ENCODE measurements at places on chromosomes 4 and X.

DNA sequence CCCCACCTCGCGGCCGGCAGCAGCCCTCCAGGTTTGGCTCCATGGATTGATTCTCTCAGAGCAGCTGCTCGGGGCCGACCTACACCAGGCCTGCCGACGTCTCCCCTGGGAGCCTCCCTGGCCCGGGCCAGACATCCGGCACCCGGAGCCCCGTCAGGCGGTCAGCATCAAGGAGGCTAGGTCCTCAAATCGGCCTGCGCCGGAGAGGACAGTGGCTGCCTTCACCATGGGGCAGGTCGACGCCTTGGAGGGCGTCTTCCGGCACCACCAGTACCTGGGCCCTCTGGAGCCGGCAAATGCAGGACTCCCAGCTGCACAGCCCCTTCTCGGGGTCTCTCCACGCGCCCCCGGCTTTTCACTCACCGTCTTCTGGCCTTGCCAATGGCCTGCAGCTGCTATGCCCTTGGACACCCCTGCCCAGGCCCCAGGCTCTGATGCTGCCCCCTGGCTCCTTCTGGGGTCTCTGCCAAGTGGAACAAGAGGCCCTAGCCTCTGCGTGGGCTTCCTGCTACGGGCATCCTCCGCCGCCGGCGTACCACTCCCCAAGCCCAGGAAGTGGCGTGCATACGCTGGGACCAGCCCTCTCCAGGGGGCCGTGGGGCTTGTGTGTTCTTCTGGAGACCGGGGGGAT is 341.8 kb downstream of the MAGEB5 start:
- DNase-seq, result no peak

GRCh38 chrX:123943074-123943473 is 18.4 kb upstream of the STAG2 start:
- no peak for DNase-seq

- DNase-seq, result no peak
These were observed 279.1 kb downstream of the ANK2 start for GRCh38 chr4:113328514-113328913.

GRCh38 chr4:145709843-145710242 is 29.9 kb downstream of the C4orf51 start:
- DNase-seq, result no peak

GRCh38 chr4:931194-931959 is 739 bp downstream of the GAK start:
- DNase-seq, result no peak

DNA sequence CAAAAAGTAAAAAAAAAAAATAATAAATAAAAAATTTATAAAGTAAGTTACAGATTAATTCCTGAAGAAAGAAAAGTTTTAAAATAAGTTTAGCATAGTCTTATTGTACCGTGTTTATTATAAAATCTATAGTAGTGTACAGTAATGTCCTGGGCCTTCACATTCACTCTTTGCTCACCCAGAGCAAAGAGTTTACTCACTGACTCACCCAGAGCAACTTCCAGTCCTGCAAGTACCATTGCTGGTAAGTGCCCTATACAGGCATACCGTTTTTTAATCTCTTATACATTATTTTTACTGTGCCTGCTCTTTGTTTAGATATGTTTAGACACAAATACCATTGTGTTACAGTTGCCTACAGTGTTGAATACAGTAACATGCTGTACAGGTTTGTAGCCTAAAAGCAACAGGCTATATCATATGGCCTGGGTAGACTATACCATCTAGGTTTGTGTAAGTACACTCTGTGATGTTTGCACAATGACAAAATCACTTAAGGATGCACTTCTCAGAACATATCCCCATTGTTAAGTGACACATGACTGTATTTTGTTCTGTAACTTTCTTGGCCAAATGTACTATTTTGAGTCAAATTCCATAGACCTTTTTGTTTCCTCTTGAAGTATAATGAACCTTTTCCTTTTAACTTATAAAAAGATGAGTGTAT is 199.0 kb upstream of the NUDT6 start:
- no peak for DNase-seq

GRCh38 chr4:28600958-28601357 is 1740.3 kb downstream of the STIM2 start:
- DNase-seq, result no peak

GRCh38 chr4:141283563-141283962 is 62.9 kb downstream of the ZNF330 start:
- DNase-seq, result no peak

DNA sequence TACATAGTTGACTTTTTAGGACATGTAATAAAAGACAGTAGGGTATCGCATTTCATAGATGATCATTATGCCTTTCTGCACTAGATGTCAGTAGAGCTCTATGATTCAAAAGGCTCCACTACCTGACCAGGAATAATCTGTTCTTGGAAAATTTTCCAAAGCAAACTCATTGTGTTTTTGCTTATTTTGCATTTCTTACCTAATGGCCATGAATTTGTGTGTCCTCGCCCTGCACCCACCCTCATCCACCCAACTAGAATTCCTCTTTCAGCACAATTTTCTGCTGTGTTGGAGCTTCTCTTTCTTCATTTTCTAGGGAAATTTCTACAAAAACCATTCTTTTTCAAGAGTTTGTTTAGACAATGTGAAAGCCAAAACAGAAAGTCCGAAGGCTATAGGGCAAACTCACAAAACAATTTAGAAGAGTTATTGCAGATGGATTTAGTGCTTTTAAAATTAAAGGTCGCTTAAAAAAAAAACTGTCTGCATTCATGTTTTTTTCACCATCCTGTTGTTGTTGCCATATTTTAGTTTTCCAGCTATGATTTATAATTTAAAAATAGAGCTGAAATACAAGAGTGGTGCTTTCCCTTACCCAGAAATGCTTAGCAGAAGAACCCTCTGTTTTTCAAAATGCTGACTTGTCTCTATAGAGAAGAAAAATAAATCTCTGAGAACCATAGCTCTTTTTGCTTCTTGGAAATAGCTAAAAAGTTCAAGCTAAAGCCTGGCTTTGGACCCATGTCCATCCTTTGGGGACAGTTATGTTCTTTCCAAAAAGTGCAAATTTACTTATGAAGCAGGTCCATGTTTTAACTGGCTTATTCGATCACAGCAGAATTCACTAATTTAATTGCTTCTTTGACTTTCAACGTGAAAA is 183.7 kb downstream of the SPATA18 start:
- peak; percentile 89 for DNase-seq

DNA sequence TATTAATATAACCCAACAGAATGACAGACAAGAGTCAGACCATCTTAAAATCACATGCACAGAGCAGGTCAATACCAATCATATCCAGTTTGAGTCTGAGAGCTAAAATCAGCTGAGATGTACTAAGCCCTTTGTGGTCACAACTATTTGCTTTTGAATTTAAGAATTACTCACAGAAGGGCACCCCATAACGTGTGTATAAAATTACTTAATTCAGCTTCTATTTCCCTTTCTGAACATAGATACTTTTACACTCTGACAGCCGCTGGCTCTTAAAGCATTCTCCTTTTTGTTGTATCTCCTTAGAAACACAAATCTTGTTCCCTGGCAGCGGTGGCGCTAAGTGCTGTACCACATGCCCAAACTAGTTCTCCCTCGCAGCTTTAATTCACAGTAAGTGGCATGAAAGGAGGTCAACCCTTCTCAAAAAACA is 14.8 kb upstream of the PPARGC1A start:
- DNase-seq, result peak; percentile 84

- DNase-seq, result no peak
These were observed 622.9 kb upstream of the DIPK2B start for GRCh38 chrX:45823536-45823935.

- no peak for DNase-seq
These were observed 17.7 kb upstream of the AP1AR start for GRCh38 chr4:112213856-112214255.

DNA sequence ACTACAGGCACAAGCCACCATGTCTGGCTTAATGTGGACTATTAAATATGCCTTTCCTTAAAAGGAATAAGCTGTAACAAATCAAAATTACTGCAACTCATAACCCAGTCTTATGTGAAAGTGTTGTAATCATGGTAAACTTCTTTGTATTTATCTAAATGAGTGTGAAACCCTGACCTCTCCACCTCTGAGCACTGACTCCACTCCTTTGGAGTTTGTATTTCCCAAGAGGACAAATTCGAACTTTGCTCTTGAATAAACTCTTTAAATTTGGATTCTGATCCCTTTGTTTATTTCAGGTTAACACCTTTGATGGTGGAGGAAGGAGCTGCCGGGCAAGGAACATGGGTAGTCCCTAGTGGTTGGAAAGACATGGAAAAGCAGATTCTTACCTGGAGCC is 48.3 kb upstream of the FAM9A start:
- DNase-seq, result no peak

DNA sequence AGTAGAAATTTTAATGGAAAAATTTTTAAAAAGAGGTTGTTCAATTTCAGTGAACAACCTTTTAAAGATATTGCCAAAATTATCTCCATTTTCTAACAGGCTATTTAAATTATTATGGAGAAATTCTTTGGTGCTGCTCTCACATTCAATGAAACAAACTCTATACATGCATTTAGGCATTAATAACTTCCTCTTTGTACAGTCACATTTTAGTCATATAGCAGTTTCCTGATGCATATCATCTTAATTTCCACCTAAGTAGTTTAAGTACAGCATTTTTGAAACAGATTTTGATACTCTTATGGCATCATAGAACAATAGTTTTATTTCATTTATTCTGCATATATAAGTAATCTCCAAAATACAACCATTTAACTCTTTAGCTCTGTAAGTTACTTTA is 500.1 kb downstream of the STPG2 start:
- no peak for DNase-seq

DNA sequence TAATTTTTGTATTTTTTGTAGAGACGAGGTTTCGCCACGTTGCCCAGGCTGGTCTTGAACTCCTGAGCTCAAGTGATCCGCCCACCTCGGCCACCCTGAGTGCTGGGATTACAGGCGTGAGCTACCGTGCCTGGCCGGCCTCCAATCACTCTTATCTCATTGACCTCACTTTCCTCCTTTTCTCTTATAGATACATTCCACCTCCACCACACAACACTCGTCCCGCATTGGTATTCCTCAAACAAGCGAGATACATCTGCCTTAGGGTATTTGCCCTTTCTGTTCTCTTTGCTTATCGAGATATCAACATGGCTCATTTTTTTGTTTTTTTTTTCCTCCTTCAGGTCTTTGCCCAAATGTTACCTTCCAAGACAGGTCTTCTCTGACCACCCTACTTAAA is 1.8 kb upstream of the PRPS1 start:
- no peak for DNase-seq

- peak; percentile 75 for DNase-seq
These were observed at the start of gene ARSJ for GRCh38 chr4:113979148-113979904. TSS of gene ARSJ (minus strand) at chr4:113979647. CDS start at chr4:113978834, 813 bp downstream.

DNA sequence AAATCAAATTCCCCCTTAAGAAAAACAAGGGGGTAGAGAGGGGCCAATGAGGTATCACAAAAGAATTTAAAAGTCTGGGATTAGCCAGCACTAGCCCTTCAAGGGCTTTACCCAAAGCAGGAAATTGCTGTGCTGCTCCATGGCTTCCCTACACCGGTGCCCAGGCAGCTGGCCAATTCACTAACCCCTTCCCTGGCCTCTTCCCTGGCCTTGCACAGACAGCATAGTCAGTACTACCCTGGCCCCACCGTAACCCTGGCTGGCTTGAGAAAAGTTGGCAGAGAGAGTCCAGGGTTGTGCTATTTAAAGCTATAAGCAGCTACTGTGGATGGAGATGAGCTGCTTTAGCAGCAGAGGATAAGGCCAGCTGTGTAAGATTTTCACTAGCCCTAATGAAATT is 43.1 kb downstream of the ADAMTS3 start:
- peak; percentile 78 for DNase-seq

DNA sequence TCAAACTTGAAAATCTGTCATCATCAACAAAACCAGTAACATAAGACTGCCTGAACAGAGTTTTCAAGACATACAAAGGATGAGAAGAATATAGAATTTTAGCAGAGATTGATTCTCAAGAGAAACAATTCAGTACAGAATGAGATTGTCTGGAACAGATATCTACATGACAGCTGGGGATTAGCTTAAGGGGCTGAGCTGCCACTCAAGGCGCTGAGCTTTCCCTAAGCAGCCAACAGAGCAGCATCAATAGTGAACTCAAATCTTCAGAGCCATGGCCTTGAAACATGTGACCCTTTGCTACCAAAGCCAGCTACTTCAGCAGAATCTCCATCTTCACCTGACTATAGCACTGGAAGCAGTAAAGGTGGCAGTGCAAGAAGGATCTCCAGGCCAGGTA is 24.3 kb upstream of the PCDH10 start:
- no peak for DNase-seq

DNA sequence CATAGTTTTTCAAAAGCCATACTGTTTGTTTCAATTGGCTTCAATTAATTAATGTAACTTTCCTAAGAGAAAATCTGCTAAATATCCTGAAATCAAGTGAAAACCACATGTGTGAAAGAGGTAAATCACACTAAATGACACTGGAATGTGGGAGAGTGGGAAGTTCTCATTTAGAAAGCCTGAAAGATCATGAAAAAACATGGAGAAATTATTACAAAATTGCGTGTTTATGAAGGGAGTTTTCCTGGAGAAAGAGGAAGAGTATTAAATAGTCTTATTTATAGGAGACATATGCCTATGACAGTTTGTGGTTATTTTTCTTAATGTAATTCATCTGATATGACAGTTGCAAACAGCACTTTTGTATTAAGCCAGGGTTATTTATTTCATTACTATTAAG is 183.7 kb downstream of the DKK2 start:
- no peak for DNase-seq
